A549 treated with CORT108297 at 1 μM for 4 hours (cell line): ENCODE measurements at places on chromosomes 5 and 9. TPM values are rescaled to one million over a fixed set of nuclear protein-coding genes. Genes with fewer than 3 reads are reported as not detected.

TLX3 gene
- total RNA-seq, result not detected in 5 replicates

DEPDC1B gene
- 15.0 to 18.8 TPM (median 16.4 TPM) in 5 replicates for total RNA-seq

SFXN1 gene
- 83.6 to 106 TPM (median 94.2 TPM) in 5 replicates for total RNA-seq

PCDHGB2 gene
- 0.06 to 0.12 TPM (median 0.08 TPM) in 5 replicates for total RNA-seq

SAPCD2 gene
- total RNA-seq, result 15.2 to 28.2 TPM (median 25.3 TPM) in 5 replicates

ARHGEF28 gene
- total RNA-seq, result 12.9 to 14.5 TPM (median 13.5 TPM) in 5 replicates
